NCI-H446 treated with DMSO at 0.1 percent for 48 hours (cell line): ENCODE measurements at places on chromosomes 1 and 21.
A peak's percentile ranks its signal among the peaks of the same experiment; 100 is the strongest.

DNA sequence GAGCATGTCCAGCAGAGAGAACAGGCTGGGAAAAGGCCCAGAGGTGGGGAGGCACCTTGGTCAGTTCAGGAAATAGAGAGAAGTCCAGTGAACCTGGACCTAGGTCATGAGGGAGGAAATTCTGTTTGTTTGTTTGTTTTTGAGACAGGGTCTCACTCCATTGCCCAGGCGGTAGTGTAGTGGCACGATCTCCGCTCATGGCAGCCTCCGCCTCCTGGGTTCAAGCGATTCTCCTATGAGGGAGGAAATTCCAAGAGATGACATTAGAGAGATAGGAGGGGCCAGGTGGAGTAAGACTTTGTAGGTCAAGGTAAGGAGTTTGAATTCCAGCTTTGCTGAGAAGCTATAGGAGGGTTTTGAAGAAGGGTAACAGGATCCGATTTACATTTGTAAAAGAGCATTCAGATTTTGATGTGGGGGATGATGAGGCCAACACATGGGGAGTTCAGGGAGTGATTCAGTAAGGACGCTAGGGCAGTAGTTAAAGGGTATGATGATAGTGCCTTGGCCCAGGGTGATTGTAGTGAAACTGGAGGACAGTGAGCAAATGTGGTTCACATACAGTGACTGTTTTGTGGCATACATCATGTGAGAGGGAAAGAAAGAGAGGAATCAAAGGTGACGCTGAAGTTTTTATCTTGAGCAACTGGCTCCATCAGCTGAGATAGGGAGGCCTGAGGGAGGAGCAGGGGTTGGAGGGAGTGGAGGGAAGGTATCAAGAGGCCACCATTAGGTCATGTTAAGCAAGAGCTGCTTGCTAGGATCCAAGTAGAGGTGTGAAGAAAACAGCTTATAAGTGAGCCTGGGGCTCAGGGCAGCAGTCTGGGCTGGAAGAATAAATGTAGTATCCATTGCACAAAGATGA lies 8.3 kb upstream of the TRABD2B start:
- no peak for DNase-seq

GRCh38 chr1:206035027-206035426 lies 11.3 kb upstream of the CTSE start:
- DNase-seq, result no peak

DNA sequence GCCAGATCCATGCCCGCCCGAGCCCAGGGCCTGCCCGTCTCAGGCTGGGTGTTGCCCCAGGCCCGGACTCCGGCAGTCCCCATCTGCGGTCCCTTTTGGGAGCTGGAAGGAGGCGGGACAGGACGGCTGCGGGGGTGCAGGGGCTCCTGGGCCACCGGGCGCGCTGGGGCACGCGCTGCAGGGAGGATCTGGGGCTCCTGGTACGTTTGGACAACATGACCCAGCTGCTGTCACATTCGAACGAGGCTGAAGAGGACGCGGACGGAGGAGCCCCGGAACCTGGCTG lies 6.6 kb upstream of the CALML6 start:
- no peak for DNase-seq

GRCh38 chr1:27879374-27880082 lies 7.2 kb downstream of the THEMIS2 start:
- no peak for DNase-seq

DNA sequence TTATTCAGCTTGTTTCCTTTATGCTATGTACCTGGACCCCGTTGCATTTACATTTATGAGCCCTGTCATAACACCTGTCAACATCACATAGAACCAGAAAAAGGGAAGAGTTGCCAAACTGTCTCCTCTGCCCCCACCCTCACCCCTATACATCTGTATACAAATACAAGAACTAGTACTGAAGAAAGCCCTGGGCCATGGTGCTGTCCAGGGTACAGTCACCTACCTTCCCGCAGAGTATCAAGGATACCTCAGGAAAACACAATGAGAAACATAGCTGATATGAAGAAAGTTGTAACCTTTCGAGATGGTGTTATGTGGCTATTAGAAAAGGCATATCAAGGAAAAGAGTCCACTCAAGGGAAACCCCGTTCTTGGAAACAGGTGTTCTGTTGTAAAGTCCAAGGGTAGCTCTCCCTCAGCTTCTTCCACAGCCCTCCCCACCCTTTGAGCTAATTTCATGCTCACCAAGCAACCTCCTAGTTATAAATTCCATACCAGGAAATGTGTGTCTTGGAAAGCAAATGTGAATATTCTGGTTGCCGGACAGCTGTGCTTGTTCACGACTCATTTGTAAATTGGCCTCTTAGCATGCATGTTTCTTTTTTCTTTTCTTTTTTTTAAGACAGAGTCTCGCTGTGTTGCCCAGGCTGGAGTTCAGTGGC lies 16.7 kb upstream of the AVPR1B start:
- no peak for DNase-seq

- DNase-seq, result no peak
Measured at GRCh38 chr21:36554411-36555157, 74.7 kb upstream of the CLDN14 start.

- DNase-seq, result no peak
Measured at GRCh38 chr21:46110499-46111192, 12.7 kb downstream of the COL6A2 start.

DNA sequence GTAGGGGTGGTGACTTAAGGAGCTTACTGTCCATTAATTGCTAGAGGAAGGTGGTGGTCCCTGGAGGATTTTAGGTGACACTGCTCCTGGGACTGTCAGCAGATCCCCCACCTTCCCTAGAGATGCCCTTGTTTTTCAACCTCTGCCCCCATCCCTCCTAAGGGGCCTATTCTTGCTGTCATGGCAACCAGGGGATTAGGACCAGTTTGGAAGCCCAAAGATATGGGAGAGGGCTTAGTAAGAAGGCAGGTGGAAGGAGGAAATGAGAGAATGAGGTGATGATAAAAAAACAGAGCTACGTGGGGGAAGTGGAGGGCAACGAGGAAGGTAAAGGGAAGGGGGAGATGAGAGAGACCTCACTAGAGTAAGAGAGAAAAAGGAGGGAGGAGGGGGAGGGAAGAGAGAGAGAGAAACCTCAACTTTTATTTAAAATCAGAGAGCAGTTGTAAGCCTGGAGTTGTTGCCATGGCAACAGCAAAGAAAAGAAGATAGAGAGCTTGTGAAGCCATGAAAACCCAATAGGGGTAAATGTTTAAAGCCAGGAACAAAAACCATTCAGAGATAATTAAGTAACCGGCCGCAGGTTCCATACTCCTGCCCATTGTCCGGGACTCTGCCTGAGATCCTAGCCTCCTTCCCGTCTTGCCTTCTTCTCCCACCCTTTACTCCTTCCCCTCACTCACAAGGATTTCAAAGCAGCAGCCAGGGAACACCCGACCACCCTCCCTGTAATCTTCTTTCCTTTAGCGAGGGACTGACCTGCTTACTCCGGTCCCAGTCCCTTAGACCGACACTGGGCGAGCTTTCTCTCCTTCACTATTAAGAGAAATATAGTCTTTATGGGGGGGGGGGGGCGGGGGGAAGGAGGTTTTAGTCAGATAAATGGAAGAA lies 20.6 kb downstream of the KIRREL1 start:
- no peak for DNase-seq

GRCh38 chr1:210689826-210690225 lies 361.1 kb downstream of the HHAT start:
- DNase-seq, result no peak

GRCh38 chr1:52179073-52179472 lies 37.2 kb downstream of the ZFYVE9 start:
- no peak for DNase-seq

GRCh38 chr1:198176179-198176578 lies 19.4 kb downstream of the NEK7 start:
- no peak for DNase-seq

DNA sequence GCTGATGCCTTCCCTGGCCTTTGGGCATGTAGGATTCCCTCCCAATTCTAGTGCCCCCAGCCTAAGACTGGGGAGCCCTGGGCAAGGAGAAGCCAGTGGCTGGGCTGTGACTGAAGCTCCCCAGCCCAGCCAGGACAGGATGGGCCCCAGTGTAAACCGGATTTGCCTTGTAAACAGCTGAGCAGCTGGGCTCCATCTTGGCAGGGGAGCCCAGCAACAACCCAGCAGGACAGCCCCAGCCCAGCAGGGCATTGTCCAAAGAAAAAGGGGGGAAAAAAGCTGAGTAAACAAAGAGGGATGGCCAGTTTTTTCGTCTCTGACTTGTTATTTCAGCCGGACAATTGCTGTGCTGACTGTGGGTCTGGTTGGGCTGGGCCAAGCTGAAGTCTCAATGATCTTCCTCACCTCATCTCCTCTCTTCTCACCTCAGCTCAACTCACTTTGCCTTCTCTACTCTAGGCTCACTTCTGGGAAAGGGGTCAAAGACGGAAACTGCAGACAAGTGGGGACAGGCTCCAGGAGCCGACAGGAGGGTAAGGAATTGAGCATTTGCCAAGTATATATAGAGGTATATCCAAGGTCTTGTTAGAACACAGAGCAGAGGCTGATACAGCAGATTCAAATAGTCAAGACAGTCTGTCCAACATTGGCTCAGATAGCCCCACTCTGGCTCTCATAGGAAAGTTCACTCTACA lies 97.7 kb downstream of the TMEM53 start:
- DNase-seq, result no peak

- no peak for DNase-seq
Measured at GRCh38 chr1:59999006-59999405, 72.4 kb upstream of the CYP2J2 start.

DNA sequence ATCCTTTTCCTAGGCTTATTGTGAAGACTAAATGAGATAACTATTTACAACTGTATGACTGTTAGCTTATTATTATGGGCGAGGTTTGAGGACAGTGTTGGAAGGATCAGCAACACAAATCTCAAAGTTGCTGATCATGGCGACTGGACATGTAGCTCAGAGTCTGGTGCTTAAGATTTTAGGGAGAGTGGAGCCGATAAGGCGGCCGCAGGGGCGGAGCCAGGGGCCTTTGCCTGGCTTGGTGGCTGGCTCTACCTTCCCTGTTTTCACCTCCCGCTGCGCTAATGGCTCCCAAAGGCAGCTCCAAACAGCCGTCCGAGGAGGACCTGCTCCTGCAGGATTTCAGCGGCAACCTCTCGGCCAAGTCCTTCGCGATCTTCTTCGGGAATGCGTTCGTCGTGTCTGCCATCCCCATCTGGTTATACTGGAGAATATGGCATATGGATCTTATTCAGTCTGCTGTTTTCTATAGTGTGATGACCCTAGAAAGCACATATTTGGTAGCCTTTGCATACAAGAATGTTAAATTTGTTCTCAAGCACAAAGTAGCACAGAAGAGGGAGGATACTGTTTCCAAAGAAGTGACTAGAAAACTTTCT lies 45.5 kb downstream of the GIPC2 start:
- DNase-seq, result no peak

DNA sequence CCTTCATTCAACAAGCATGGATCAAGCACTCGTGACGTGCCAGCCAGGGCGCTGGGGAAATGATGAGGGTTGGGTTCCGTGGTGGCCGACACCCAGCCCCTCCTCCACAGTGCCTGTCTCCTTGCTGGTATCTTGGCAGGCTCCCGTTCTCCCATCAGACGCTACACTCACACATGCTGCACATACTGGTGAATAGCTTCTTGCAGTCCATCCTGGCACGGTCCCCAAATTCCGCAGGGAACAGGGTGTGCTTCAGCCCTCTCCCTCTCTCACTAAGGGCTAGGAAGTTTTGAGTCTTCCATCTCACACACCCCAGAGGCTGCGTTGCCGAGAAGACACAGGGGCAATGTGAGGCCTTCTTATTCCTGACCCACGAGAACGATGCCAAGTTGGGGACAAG lies 10.1 kb upstream of the MEF2D start:
- DNase-seq, result peak; percentile 42
